Neural progenitor cell (in vitro differentiated cells): ENCODE measurements at places on chromosomes 12 and 14. TPM values are rescaled to one million over a fixed set of nuclear protein-coding genes. Genes with fewer than 3 reads are reported as not detected.

GRCh38 chr12:94586589-94587259 is 63.6 kb downstream of the TMCC3 start:
- DNase-seq = no peak

DNA sequence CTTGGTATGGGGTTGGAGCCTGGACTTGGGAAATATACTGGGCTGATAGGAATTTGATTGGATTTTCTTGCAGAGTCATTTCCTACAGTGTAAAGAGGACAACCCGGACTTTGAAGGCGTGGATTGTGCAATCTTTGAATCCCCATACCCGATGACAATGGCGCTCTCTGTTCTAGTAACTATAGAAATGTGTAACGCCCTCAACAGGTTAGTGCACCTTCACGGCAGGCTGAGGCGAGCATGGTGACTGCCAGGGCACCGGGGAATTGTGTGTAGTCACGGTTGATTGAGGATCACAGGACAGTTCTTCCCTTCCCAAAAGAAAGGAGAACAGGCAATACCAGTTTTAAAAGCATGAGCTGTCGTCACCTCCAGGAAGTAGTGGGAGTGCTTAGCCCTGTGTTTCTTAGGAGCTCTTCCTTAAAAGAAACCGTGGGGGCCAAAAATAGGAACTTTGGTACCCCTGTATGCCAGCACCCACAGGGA is 58.3 kb downstream of the ANAPC7 start:
- no peak for DNase-seq

- DNase-seq = no peak
These were observed 22.9 kb upstream of the CTDSP2 start for GRCh38 chr12:57869298-57869926.

- DNase-seq = no peak
These were observed 391.9 kb upstream of the ATP2B1 start for GRCh38 chr12:90100579-90100978.

C12orf50 gene
- not detected in 2 replicates for total RNA-seq
